ENCODE measurements at places on chromosomes 13 and 19.

- DNase-seq = no peak
Measured at GRCh38 chr13:112679381-112679780, 10.5 kb upstream of the ATP11A start.

DNA sequence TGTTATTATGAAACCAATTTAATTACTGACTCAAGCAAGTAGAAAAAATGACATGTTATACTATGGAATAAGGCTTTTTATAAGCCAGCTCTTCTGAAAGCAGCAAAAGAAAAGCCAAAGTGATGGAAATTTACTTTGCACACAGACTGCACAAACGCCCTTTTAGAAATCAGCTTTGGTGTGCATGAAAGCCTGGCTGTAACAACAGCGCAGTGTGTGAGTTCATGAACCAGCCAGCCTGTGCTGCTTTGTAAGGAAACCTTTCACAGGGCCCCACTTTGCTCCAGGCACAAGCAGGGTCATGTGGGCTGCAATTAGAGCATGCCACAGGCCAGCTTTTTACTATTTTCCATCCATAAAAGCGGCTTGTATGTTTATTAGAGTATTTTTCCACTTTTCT lies 13.6 kb upstream of the IFT88 start:
- DNase-seq = no peak

- no peak for DNase-seq
Measured at GRCh38 chr13:51331354-51331861, 8.1 kb upstream of the SERPINE3 start.

- no peak for DNase-seq
Measured at GRCh38 chr19:41535029-41535622, 40.8 kb upstream of the CEACAM21 start.

GRCh38 chr19:756236-756635 lies 5.3 kb downstream of the MISP start:
- DNase-seq = no peak

GRCh38 chr13:23705583-23705982 lies 135.4 kb downstream of the TNFRSF19 start:
- no peak for DNase-seq

GRCh38 chr13:43260999-43261398 lies 237.6 kb downstream of the DNAJC15 start:
- no peak for DNase-seq

DNA sequence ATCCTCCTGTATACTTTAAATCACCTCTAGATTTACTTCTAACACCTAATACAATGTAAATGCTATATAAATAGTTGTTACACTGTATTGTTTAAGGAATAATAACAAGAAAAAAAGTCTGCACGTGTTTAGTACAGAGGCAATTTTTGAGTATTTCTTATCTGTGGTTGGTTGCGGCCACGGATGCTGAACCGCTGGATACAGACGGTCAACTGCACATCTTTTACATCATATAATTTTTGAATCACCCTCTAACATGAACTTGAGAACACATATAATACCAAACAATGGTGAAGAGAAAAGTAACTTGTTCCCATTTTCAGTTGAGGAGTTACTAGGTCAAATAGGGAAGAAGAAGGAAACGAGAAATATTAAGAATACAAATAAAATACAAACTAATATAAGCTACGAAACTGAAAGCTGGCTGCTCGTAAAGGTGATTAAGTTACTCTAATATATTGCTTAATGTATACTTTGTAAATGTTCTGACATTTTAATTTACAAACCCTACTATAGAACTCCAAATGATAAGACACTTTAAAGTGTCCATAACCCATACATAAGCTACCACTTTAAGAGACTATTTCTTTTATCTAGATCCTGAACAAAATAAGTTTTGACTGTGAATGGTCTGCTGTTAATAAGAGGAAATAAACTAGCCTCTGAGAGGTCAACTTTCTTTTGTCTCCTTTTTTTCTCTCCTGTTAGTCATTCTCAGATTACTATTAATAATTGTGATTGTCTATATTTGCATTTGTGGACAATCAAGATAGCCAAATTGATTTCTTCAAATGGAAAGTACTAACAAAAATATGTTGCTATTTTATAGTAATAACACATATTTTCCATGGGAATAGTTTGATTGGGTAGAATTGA lies 457.4 kb downstream of the DIAPH3 start:
- DNase-seq = no peak
